ENCODE measurements at places on chromosomes 4 and X. TPM values are rescaled to one million over a fixed set of nuclear protein-coding genes. Genes with fewer than 3 reads are reported as not detected.

Gene APOO
- total RNA-seq: 32.9 TPM

Gene AGTR2
- not detected for total RNA-seq

Gene LONRF3
- total RNA-seq: 2.5 TPM

Gene S100P
- 0.31 TPM for total RNA-seq

Gene PPP1R2C
- total RNA-seq: not detected

Gene TRIM2
- total RNA-seq: 900 TPM

Gene HHIP
- total RNA-seq: 2.5 TPM

Gene CSN1S1
- total RNA-seq: not detected

Gene RNF212
- total RNA-seq: 4.4 TPM

Gene MAGED4B
- total RNA-seq: 81.7 TPM

Gene TCEAL6
- total RNA-seq: 5.9 TPM

Gene PFKFB1
- 0.31 TPM for total RNA-seq

Gene CCNG2
- total RNA-seq: 114 TPM

Gene C4orf54
- 0.63 TPM for total RNA-seq

Gene CCNA2
- total RNA-seq: 10.3 TPM

Gene GCNA
- total RNA-seq: 5.3 TPM

Gene CXCL8
- total RNA-seq: not detected

Gene AFM
- not detected for total RNA-seq

Gene ADRA2C
- total RNA-seq: 2.2 TPM

Gene MSANTD1
- 11.0 TPM for total RNA-seq

Gene MTNR1A
- 0.63 TPM for total RNA-seq

Gene NLGN3
- total RNA-seq: 29.1 TPM
